NCI-H69 (cell line): ENCODE measurements at places on chromosomes 5 and 9.

DNA sequence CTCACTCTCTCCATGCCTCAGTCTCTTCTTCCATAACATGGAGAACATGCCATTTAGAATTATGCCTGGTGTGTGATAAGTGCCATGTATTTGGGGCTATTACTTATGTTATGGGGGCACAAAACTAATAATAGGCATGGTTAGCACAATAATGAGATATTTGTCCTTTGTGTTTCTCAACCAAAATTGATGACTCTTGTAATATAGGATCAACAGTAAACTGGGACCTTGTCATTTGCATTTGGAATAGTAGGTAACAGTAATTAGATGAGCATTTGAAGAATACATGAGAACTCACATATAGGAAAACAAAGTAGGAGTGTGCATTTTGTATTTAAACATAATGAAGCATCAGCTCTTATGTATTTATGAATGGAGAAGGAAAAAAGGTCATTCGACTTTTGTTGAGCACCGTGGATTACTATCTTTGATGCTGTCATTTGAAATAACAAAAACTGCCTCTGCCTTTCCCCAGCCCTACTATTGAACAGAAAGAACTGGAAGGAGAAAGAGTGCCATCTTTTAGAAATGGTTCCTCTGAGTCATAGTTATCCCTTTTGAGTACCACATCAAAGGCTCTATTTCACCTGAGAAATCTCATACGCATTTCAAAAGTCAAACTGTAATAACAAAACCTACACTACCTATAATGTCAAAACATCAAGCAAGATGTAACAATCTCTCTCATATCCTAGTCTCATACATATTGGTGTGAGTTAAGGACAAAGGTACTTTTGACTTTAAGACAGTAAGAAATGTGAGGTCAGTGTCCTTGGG, 655.2 kb downstream of the PDE4D start:
- DNase-seq, result no peak

GRCh38 chr9:124873664-124874063, 11.7 kb downstream of the ARPC5L start:
- no peak for DNase-seq

DNA sequence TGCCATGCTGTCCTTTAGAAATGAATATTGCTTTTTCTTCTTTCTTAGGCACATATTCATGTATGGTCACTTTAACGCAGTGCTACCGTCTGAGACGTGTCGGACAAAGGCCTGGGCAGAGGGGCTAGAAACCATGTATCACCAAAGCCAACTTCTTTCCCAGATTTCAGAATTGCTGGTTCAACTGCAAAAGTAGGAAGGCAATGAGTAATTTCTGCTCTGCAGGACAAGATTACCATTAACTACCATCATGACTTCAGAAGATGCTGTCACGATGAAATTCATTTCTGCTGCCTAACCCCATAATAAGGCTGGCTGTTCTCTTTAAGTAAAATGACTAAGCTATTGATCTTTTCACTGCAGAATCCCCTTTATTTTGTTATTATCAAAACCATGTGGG, 306.7 kb downstream of the PDE4D start:
- no peak for DNase-seq

GRCh38 chr5:110853267-110853666, 114.5 kb downstream of the SLC25A46 start:
- no peak for DNase-seq

GRCh38 chr5:65548281-65548680, 14.7 kb downstream of the CENPK start:
- no peak for DNase-seq
